ENCODE measurements at places on chromosomes 12 and 14.

DNA sequence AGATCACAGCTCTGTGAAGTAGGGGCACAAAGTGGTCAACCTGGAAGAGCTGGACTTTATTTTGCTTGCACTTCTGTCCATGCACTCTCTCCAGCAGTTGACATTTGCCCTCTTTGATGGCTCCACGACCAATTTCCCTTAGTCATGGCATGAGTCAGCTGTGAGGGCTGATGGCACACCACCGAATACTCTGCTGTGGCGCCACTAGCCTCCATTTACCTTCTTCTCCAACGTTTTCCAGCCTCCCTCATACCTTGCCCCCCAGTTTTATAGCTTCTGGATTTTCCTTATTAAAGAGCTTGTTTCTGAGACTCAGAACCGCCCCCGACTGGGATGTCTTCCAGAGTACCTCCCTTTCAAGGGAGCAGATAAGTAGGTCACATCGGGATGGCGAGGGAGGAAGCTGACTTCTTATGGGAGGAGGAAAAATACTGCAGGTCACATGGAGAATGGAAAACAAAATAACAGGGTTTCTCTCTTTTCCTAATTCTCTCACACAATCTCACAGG, 17.6 kb downstream of the NINJ2 start:
- DNase-seq, result no peak

DNA sequence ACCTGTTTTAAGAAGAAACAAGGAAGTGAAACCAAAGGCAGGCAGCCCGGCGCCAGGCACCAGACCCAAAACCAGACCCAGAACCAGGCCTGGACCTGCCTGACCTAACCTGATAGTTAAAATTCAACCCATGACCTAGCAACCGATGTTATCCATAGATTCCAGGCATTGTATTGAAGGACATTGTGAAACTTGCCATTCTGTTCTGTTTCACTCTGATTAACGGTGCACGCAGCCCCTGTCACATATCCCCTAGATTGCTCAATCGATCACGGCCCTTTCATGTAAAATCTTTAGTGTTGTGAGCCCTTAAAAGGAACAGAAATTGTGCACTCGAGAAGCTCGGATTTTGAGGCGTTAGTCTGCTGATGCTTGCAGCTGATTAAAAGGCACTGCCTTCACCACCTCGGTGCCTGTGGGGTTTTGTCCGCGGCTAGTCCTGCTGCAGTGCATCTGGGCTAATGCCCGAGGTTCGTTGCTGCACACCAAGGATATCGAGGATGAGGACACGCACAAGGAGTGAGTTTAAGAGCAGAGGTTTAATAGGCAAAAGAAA, 262.5 kb upstream of the TMEM132C start:
- no peak for DNase-seq

- no peak for DNase-seq
Measured at GRCh38 chr14:93007225-93007997, 84.5 kb downstream of the CHGA start.

DNA sequence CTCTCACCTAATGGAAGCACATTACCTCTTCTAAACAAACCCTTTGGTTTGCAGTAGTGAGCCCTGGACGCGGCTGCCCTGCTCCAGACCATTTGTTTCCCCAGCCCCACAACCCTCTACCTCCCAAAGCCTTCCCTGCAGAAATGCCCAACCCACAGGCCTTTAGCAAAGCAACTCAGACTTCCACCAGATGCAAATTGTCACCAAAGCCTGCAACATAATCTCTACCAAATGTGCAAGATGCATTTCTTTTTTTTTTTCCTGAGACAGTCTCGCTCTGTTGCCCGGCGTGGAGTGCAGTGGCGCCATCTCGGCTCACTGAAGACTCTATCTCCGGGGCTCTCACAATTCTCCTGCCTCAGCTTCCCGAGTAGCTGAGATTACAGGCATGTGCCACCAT, 56.2 kb downstream of the VWF start:
- no peak for DNase-seq

- DNase-seq, result no peak
Measured at GRCh38 chr12:84073401-84073800, 839.2 kb downstream of the SLC6A15 start.

GRCh38 chr12:121976950-121977349, 44.7 kb upstream of the BCL7A start:
- no peak for DNase-seq

DNA sequence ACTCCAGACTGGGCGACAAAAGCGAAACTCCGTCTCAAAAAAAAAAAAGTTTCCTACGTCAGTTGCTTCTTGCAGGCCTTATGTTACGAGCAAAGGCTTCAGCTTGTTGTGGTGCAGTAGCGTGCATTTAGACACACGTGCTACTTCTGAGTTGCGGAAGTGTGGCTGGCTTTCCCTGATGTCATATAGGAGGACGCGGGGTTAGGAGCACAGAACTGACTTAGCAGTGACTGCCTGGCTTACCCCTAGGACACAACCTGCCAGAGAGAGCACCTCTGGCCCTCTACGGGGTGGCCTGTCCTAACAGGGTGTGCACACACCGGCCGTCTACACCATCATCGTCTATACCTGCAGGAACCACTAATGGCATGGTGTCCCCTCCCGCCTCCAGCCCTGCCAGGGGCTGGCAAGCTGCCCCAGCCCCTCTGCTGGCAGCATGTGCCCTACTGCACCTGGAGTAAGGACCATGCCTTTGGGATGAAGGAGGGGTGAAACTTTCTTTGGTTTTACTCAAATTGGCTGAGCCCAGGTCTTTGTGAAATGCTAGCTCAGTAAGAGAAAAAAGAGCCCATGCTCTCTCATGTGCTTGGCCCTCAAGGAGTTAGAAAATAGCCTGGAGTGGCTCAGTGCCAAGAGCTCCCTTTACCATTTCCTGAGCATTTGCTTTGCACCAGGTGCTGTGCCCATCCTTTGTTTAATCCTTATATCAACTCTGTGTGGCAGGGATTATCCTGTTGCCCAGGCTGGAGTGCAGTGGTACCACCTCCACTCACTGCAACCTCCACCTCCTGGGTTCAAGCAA, 1.7 kb upstream of the GPR68 start:
- no peak for DNase-seq

DNA sequence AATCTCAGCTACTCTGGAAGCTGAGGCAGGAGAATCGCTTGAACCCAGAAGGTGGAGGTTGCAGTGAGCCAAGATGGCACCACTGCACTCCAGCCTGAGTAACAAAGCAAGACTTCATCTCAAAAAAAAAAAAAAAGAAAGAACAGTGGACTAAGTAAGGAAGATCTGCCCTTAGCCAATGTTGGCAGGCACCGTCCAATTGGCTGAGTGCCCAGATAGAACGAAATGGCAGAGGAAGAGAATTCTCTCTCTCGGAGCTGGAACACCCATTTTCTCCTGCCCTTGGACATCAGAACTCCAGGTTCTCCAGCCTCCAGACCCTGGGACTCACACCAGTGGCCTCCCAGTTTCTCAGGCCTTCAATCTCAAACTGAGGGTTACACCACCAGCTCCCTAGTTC, 49.9 kb downstream of the ESR2 start:
- DNase-seq, result no peak

DNA sequence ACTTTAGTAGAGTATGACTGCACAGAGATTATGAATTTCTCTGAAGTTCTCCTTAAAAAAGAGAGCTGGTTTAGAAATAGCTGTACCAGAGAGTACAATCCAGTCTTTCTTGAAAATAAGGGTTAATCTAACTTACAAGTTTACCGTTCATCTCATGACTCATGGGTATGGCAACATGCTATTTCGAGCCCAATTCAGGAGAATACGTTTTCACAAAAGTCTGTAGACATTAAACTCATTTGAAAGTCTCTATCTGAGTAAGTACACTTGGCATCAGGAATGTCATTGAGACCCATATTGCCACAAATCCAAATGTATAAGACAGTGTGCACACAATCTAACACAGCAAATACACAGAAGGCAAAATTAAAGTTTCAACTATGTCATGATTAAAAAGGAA, 160.5 kb downstream of the PIK3C2G start:
- DNase-seq, result no peak

GRCh38 chr12:47825173-47825639, 5.5 kb upstream of the HDAC7 start:
- no peak for DNase-seq

DNA sequence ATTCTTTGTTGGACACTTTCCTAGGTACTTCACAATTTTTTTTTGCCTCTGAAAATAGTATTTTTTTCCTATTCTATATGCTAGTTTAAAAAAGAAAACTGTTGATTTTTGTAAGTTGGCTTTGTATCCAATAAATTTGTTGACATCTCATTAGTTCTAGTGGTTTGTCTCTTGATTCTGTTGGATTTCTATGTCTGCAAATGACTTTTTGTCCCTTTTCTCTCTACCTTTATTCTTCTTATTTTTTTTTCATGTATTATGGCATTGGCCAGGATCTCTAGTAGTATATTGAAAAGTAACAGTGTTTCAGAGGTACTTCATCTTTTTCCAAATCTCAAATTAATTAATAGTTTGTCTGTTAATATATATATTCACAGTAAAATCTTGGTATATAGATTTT, 59.1 kb upstream of the TSPAN11 start:
- DNase-seq, result no peak

DNA sequence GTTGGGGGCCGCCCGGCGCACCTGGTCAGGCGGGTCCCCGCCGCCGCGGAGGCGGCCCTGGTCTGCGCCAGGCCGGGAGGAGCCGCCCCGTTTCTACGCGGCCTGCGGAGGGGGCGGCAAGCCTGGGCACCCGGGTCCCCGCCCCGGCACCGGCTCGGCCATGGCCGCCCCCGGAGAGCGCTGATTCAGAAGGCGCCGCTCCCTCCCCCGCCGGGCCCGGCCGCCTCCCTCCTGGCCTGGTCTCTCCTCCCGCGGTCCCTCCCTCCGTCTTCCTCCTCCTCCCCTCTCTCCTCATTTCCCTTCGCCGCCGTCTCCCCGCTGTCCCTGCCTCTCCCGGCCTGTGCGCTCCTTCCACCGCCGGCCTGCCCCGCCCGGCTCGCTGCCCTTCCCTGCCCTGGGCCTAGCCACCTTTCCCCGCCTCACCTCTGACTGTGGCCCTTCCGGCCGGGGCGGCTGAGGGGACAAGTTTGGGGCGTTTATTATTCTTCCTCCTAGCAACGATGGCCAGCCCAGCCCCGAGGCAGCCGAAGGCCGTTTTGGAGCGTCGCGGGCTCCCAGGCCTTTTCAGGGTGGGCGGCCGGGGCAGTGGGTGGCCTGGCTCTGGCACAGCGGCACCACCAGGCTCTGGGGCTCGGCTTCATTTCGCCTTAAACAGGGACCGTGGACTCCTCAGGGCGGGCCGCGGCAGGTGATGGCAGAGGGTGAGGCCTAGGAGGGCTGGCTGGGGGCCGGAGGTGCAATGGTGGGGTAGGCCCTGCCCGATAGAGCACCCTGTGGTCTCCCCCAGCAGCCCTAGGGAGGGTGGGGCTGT, 768 bp downstream of the CEP170B start:
- no peak for DNase-seq

GRCh38 chr14:29908652-29909577, 18.7 kb downstream of the PRKD1 start:
- DNase-seq, result no peak

DNA sequence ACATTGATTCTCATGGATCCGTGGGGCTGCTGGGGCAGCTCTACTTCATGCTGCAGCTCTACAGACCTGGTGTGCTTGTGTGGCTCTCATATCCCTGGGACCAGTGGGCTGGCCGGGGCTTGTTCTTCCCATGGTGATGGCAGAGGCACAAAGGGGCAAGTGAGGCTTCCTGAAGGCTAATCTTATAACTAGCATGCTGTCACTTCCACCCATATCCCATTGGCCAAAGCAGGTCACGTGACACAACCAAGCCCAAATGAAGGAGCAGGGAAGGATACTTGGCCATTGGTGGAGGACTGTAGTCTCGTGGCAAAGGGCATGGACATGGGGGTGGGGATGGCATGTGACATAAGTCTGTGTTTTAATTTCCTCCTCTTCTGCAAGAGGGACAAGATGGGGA, 9.9 kb downstream of the PLBD2 start:
- DNase-seq, result no peak

- no peak for DNase-seq
Measured at GRCh38 chr12:48969833-48970701, 1.5 kb downstream of the WNT10B start.

DNA sequence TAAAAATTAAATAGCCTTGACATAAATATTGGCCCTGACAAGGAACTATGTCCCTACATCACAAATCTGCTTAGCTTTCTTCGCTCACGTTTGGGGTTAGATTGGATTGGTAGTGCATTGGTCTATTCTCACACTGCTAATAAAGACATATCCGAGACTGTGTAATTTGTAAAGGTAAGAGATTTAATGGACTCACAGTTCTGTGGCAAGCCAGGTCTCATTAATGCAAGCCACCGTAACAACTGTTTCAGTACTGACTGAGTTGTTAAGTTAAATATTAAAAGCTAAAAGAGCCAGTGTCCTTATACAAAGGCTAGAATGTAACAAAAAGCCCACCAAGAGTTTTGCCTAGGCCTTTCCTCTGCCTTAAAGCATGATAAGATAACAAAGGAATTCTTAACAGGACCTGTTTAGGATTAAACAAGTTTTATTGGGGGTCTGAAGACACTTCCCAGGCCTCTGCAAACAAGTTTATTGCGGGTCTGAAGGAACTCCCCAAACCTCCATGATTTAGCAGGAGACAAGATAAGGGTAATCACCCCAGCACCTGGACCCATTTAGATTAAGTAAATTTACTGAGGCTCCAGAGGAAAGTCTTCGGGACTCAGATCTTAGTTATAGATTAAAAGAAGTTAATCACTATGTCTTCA, 88.2 kb upstream of the PTGDR start:
- DNase-seq, result no peak

GRCh38 chr12:9740106-9740750, 7.3 kb upstream of the CLECL1 start:
- no peak for DNase-seq

GRCh38 chr12:13628067-13628466, 353.3 kb downstream of the GRIN2B start:
- DNase-seq, result no peak

DNA sequence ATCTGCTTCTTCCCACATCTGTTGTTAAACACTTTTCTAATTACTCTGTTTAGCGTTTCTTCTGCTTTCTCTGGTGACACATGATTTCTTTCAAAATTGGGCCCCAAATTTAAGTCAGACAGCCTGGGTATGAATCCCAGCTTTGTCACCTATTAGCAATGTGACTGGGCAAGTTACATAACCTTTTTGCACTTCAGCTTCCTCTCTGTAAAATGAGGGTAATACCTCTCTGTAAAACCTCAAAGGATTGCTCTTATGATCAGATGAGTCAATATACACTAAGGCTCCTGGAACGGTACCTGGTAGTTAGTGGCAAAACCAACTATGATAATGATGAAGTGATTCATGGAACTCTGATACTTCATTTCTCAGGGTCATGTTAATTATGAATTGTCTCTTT, 33.0 kb downstream of the E2F7 start:
- DNase-seq, result no peak

- DNase-seq, result peak; percentile 27
Measured at GRCh38 chr14:70036665-70037064, 152.1 kb downstream of the SLC8A3 start.

GRCh38 chr14:68568907-68569897, 223.7 kb downstream of the ZFP36L1 start:
- DNase-seq, result peak; percentile 84

GRCh38 chr14:50978529-50978871, 34.2 kb upstream of the PYGL start:
- no peak for DNase-seq
